ENCODE measurements at places on chromosomes 6 and 20.

- DNase-seq, result no peak
Observed at GRCh38 chr6:31811645-31812044, 3.4 kb downstream of the HSPA1L start.

GRCh38 chr20:64226686-64227580, 28.6 kb upstream of the PCMTD2 start:
- DNase-seq, result no peak

DNA sequence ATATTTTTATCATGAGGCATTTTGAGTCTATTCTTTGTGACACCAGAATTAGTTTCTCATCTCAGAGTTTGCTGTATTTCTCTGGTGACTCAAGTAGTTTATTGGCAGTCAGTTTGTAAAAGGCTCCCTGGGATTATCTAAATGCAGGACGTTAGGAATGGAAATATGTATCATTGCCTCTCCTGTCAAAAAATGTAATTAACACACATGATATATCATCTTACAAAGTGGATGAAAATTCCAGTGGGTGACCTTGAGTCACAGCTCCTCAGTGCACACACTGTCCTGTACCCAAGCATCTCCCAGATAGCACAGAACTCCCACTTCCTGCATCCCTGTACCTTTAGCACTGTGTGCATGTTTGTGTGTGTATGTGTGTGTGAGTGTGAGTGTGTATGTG, 258.6 kb downstream of the LAMA2 start:
- no peak for DNase-seq

DNA sequence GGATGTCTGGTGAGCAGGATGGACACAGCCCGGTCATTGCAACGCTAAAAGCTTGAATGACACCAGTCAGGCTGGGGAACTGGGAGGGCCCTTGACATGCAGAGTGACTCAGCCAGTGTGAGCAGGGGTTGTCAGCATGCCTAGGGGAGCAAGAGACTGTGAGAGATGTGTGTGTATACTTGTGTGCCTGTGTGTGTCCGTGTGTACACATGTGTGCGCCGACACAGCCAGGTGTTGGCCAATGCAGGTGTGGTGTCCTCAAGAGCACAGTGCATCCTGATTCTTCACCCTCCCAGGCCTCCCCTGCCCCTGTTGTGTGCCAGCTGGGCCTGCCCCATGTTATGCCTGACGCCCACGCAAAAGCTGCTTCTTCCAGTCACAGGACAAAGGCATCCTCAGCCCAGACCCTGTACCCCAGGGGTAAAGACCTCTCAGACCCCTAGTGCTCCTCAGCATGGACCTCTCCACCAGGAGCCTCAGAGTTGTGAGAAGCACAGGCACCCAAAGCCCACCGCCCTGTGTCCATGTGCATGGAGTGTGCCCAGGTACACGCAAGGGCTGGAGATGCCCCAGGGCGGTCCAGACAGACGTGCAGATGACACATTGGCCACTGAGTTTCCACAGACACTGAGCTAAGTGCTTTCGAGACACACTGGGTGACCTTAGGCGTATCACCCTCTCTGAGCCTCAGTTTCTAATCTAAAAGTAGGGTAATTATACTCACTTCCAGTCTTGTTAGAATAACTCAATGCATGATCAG, 16.6 kb downstream of the NRSN2 start:
- DNase-seq, result no peak
